Choroid plexus epithelial cell (primary cell): ENCODE measurements at places on chromosomes 11 and 22.

GRCh38 chr11:86719781-86720463 lies 47.5 kb upstream of the ME3 start:
- peak; percentile 63 for DNase-seq

DNA sequence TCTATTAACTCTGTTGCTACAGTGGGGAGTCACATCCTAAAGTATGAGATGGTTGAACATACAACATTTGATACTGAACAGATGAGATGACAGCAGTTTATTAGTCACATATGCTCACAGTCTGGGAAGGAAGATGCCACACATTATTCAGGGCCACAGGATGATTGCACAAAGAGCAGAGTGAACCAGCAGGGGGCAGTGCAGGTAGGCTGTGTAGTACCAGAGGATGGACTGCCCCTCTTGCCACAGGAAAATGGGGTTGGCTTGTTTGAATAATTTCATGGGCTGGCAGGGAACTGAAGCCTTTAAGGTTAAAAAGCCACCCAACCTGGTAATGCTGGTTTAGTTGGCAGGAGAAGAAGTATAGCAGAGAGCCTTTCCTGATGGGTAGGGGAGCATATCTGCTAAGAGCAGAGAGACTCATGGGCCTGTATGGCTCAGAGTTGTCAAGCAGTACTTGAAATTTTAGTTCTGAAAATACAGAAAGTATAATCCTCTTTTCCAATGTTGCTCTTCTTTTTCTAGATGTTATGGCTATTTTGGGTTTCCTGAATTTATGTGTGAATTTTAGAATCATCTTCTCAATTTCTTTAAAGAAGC lies 180.4 kb upstream of the B3GAT1 start:
- DNase-seq: peak; percentile 21

DNA sequence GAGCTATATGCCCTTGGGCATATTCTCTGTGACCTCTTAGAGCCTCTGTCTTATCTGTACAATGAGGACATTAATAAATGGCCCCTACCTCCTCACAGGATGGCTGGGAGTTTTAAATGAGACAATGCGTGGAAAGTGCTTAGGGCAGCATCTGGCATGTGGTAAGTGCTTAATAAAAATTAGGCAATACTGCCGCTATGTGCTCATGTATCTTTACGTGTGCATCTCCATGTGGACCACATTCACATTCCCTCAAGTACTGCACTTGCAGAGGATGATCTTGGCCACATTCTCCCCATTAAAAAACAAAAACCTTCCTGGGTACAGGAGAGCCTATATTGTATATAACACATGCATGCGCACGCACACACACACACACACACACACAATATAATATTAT lies 19.1 kb upstream of the BSX start:
- DNase-seq: no peak

DNA sequence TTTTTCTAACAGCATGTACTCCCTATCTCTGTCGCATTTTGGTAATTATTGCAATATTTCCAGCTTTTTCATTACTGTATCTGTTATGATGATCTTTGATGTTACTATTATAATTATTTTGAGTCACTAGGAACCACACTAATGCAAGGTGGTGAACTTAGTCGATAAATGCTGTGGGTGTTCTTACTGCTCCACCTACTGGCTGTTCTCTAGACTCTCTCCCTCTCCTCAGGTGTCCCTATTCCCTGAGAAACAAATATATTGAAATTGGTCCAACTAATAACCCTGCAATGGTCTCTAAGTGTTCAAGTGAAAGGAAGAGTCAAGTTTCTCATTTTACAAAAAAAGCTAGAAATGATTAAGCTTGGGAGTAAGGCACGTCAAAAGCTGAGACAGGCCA lies 10.5 kb downstream of the ARL14EP start:
- peak; percentile 58 for DNase-seq

- DNase-seq: no peak
These were observed 21.7 kb downstream of the POU2AF1 start for GRCh38 chr11:111357150-111358037.

DNA sequence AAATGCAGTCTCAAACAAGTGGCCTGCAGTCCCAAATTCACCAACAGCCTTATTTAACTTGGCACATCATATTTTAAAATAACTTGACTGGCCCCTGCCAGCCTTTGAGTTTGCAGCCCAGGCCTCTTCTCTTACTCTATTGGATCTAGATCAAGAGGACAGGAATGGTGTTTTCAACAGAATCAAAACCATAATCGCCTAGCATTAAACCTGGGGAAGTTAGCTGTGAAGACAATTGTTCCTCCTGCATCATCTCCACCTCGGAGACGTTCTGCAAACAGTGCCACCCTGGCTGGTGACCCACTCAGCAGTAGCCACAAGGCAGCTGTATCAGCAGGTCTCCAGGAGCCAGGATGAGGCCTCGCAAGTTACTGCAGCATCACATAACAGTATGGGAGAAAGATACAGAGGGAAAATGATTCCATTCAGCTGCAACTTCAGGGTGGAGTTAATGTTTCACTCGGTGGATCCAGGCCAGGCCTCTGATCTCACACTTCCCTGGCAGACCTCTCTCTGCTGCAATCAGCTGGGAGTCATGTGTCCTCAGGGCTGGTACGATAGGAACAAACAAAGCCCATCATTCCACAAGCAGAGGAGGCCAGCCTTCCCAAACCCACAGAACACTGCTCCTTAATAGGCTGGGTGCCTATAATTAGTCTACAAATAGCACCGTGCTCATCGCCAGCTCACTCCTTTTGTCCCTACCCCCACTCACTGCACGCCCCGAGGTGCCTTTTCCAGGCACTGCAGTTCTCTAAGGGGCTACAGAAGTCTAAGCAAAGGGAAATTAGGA lies 18.6 kb upstream of the SCN2B start:
- peak; percentile 66 for DNase-seq

- no peak for DNase-seq
These were observed 180.0 kb downstream of the BRD1 start for GRCh38 chr22:49647627-49648026.

- no peak for DNase-seq
These were observed 6.9 kb downstream of the GP1BB start for GRCh38 chr22:19730198-19730597.

- DNase-seq: no peak
These were observed 70.8 kb downstream of the SHANK2 start for GRCh38 chr11:71181566-71181965.

DNA sequence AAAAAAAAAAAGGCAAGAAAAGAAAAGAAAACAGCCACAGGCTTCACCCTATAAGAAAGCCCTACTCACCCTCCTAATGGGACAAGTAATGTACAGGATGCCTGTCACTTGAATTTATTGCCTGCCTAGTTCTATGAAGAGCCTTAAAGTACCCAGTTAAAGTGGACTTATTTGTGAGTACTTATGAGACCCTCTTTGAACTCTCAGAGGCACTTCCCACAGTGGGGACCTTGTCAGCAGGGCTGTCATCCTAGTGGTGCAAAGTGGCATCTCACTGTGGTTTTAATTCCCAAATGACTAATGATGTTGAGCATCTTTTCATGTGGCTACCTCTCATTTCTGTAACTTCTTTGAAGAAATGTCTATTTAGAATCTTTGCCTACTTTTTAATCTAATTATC lies 41.8 kb upstream of the BARX2 start:
- no peak for DNase-seq

- no peak for DNase-seq
These were observed 12.7 kb downstream of the HOATZ start for GRCh38 chr11:111527279-111527678.

- no peak for DNase-seq
These were observed 92.8 kb downstream of the FAR1 start for GRCh38 chr11:13761250-13761649.

DNA sequence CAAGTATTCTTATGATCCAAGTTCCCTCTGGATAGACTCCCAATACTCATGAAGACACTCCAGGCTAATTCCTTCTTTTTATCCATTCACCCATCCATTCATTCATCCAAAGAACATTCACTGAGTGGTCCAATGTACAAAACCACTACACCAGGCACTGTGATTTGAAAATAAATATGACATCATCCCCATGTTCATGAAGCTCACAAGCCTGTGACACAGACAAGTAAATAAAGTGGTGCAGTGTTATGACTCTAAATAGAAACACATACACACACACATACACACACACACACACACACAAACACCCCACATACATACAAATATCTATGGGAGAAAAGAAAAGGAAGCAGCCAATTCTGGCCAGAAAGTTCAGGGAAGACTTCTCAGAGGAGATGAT lies 35.5 kb downstream of the MTMR2 start:
- no peak for DNase-seq

DNA sequence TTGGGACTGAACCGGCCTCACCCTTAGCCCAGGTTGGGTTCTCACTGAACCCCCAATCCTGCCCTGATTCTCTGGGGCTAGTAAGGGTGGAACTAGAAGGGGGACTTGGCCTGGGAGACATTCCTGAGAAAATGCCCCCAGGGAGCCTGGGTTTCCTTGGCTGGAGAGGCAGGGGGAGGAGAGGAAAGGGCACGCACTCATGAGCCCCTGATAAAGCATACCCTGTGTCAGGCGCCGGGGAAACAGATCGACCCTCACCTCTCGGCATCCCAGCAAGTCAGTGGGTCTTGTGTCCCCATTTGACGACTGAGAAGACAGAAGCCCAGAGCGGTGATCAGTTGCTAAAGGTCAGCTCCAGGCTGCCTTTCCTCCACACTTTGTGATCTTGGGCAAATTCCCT lies 47.7 kb upstream of the RTL6 start:
- DNase-seq: no peak

GRCh38 chr11:101528541-101528940 lies 55.3 kb downstream of the TRPC6 start:
- DNase-seq: no peak

DNA sequence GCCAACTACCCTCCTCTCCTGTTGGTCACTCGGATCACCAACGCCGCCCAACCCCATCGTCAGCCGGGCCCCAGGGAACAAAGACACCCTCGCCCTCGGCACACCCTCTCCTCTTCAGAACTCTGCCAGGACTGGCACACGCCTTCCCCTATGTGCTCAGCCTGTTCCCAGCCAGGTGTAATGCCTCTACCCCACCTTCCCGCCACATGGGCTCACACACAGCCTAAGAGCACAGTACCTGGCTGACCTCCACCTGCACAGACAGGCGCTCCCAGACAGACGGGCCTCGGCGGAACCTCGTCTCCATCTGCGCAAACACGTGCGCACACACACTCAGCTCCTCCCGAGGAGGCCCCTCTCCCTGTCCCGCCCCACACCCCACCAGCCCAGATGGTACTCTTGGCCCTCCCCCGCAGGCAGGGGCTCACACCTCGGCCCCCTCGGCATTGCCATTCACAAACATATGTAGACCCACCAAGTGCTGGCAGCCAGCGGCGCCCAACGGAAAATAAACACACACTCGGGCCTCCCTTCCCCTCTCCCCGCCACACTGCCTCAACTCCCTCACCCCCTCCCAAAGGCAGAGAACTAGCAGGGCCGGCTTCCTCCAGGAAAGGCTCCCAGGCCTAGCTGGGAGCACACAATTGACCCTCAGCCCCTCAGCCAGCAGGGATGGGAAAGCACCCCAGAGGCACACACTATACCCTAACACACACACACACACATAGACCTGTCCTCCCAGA lies 8.5 kb downstream of the ELFN2 start:
- no peak for DNase-seq

DNA sequence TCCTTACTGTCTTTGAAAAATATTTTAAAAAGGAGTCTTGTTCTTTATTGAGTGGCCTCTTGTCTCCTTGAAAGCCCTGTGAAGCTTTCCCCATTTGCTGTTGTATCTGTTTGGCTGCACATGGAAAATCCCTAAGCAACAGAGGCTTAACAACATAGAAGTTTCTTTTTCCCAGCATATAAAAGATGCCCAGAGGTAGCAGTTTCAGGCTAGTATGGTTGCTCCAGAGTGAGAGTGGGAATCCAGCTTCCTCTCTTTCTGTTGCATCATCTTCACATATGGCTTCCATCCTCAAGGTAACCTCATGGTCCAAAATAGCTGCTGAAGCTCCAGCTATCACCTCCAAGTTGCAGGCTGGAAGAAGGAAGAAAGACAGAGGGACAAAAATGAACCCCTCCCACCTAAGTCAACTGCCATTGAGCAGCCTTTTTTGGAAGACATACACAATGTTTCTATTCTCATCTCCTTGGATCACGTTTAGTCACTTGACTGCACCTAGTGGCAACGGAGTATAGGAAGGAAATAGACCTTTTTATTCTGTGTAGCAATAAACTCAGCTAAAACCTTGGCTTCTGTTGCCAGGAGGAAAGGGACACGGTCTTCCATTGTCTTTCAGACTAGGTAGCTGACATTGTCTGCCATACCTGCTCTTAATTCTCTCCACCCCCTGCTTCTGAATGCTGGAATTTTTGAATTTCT lies 5.3 kb downstream of the CSF2RB start:
- no peak for DNase-seq

DNA sequence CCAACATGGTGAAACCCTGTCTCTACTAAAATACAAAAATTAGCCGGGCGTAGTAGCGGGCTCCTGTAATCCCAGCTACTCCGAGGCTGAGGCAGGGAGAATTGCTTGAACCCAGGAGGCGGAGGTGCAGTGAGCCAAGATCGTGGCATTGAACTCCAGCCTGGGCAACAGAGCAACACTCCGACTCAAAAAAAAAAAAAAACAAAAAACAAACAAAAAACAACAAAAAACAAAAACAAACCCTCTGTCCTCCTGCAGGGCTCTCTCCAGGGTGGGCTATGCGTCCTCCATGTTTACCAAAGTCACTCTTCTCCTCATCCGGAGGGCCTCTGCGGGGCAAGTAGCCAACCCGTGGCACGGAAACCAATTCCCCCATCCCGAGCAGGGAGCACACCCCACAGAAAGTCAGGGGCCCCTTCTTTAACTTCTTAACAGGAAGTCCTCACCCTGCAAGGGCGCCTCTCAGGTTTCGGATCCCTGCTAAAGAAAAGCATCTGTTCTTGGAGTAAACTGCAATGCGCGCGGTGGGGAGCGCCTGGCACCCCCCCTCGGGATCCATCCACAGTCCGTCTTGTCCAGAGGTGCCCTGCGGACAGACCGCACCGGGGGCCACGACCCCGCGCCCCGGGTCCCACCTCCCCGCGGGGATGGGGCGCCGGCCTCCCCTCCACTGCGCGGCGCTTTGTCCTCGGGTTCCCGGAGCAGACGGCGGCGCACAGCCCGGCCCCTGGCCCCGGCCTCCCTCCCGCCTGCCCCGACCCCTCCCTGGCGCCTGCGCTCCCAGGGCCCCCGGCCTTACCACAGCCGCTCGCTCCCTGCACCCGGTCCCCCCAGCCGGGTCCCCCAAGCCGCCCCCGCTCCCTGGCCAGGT lies 712 bp downstream of the CERK start:
- peak; percentile 47 for DNase-seq

GRCh38 chr11:72209101-72209500 lies 7.5 kb upstream of the FOLR2 start:
- DNase-seq: no peak

DNA sequence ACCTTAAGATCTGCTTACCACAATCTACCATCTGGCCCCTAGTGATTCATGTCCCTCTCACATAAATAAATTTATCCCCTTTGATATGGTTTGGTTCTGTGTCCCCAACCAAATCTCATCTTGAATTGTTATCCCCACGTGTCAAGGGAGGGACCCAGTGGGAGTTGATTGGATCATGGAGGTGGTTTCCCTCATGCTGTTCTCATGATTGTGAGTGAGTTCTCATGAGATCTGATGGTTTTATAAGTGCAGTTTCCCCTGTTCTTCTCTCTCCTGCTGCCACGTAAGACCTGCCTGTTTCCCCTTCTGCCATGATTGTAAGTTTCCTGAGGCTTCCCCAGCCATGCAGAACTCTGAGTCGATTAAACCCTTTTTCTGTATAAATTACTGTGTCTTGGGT lies 37.2 kb downstream of the OR2AG2 start:
- no peak for DNase-seq

GRCh38 chr11:12599408-12600143 lies 74.6 kb upstream of the TEAD1 start:
- no peak for DNase-seq
